ENCODE measurements at places on chromosomes 16 and 17.

DNA sequence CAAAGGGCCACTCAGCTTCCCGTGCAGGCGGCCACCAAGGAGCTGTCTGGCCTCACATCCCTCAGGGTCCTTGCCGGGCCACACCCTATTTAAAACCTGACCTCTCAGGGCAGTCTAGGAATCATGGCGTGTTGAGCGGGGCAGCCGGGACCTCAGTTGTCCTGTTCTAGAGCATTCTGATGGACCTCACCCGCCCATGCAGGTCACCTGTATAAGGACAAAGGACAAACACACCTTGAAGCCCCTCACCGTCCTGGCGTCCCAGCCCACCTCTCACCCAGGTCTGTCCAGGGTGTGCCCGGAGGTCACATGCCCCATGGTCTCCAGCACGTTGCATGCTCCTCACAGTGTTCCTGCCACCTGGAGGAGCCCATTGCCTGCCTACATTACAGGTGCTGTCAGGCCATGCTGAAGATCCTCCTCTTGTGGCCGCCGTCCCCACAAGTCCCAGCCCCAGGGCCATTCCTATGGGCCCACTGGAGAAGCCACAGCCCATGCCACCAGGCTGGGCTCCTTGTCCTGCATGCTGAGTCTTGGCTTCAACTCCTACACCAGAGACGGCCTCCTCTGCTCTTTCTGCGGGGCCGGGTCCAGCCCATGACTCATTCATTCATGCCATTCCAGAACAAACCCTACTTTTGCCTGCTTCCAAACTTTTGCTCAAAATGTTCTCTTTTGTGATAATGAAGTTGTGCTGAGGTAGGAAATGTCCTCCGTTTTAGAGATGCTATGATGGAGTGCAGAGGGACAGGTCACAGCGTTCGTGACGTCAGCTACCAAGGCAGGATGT, 46.3 kb downstream of the PEMT start:
- DNase-seq, result no peak

GRCh38 chr17:63973247-63973646, 529 bp upstream of the SCN4A start:
- DNase-seq, result no peak

DNA sequence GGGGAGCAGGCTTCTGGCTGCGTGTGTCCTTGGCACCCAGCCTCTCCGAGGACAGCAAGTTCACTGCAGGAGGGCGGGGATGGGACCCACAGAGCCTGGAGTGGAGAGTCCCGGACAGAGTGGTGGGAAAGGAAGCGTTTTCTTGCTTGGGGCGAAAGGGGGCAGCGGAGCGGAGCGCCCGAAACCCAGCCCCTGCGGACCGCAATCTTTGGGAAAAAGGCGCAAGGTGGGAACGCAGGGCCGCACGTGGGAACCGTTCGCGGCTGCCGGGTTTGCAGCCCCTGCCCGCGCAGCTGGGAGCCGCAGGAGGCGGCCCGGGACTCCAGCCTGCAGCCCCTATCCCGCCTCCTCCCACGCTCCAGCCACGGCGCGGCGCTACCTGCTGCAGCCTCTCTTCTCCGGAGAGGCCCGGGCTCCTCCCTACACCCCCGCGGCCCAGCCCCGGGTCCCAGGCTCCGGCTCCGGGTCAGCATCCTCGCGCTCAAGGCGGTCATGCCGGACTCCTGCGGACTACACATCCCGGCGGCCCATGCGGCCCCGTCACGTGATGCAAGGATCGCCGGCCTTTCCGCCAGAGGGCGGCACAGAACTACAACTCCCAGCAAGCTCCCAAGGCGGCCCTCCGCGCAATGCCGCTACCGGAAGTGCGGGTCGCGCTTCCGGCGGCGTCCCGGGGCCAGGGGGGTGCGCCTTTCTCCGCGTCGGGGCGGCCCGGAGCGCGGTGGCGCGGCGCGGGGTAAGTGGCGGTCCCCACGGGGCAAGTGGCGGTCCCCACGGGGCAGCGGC, at the start of the genes NTHL1 and TSC2:
NTHL1 (minus strand) TSS at position 505 of the 786 bp plus-strand sequence; CDS start at position 494, 11 bp downstream.
TSC2 (plus strand) TSS at position 656 of the 786 bp plus-strand sequence. CDS start 631 bp downstream, outside the sequence.
- peak; percentile 81 for DNase-seq

- no peak for DNase-seq
Observed at GRCh38 chr17:39018267-39019134, 51.3 kb upstream of the FBXO47 start.

DNA sequence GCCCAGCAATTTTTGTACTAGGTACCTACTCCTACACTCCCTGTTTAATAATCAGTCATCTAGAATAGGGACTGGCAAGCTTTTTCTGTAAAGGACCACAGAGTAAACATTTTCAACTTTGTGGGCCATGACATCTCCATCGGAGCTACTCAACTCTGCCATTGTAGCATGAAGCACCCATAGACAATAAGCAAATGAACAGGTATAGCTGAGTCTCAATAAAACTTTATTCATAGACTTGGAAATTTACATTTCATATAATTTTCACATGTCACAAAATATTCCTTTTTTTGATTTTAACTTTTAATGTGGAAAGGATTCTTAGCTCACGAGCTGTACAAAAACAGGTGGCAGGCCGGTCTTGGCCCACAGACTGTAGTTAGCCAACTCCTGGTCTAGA, 345.8 kb downstream of the SOX9 start:
- DNase-seq, result no peak
